Stimulated activated CD4-positive, alpha-beta T cell treated with anti-CD3 and anti-CD28 coated beads, Interleukin-12 subunit alpha, Interleukin-12 subunit beta, amount 100 ng/mL, for 48 hours (primary cell): ENCODE measurements at places on chromosomes 6 and 20.

GRCh38 chr6:12348530-12349511 lies 58.7 kb downstream of the EDN1 start:
- DNase-seq, result no peak

DNA sequence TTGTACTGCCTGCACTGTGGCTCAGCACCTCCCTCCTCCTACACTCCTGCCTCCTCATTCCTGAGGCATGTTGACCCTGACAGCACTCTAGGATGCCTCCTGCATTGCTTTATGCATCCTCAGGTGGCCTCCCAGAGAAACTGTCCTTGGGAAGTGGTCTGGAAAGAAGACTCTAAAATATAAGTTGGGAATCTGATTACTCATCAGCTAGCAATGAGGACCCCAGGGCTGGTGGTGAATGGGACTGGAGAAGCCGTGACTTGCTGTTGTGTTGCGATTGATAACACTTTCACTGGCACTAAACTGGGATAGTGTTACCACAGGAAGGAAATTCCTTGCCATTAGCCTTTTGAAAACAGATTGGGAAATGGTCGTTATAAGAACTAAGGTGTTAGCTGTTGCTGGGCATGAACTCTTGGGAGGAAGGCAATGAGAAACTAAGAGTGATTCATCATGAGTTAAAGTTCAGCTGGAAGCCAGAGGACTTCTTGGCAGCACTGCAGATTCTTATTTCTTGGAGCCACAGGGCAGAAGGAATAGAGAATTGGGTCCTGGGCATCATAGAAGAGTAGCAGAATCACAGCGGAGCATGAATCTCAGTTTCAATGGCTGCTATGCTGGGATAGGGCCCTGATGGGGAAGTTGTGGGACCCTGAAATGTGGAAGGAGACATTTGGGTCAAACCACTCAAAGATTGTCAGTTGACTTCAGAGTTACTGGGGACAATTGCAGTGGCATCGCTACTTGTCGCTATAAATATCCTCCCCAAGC lies 10.1 kb upstream of the SIRPD start:
- DNase-seq, result no peak

GRCh38 chr6:35451354-35452182 lies 570 bp upstream of the FANCE start:
- no peak for DNase-seq

- DNase-seq, result no peak
Observed at GRCh38 chr6:139361211-139361610, 13.2 kb downstream of the CITED2 start.

DNA sequence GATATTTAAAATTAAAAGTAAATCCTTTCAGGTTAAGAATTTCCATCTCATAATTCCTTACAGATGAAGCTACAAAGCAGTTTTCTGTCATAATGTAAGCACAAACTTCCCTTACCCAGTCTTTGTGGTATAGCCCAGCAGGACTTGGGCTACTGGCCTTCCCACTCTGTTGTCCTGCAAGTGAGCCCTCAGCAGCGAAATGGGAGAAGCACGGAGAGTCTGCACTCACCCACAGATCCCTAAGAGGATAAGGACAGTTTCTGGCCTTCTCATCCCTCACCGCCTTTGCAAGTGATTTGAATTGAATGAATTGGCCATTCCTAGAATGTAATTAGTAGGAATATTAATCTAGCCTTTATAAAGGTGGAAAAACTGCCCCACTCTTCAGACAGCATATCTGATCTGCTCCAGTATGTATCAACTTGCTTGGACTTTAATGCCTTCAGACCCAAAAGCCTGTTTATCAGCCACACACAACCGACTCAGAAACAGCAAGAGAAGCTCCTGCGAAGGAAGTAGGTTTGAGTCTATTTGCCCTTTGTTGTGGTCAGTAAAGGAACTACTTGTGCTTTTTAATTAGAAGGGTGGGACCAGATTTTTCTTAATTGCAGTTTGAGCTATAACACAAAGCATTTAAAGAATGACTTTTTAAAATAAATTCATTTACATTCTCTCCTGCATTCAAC lies 29.9 kb upstream of the PRDM1 start:
- DNase-seq, result no peak

DNA sequence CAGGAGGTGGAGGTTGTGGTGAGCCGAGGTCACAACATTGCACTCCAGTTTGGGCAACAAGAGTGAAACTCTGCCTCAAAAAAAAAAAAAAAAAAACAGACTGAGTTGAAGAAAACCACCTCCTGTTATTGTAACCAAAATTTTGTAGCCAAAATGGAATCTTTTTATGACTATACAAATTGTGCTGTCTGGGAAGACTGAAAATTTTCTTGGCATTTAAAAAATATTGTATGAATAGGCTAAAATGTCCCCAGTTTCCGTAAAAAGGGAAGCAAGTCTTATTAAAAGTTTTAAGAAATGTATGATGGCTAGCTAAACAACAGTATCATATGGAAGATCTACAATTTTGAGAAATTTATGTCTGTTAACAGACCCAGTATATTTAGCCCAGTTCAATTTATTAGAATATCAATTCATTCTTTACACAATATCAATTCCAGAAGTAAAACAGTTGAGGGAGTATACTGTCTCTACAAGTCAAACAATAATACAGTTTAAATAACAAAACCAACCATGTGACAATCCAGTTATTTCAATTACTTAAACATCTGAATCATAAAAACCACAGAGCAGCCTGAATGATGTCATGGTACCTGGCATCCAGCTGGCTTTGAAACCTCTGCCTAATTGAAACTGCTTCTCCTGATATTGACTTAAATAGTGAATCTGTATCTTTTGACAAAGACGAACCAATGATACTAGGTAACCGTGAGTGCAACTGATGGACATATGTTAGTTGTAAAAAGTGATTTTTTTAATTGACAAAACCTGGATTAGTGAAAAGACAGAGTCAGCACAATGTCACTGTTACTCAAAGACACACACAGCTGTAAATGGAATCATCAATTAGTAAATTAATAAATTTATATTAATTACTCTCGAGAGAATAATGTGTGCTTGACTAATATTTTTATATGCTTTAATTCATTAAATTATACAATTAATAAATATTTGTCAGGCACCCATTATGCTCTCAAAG lies 166.6 kb upstream of the MARCKS start:
- DNase-seq, result no peak

GRCh38 chr20:63536241-63536977 lies 767 bp downstream of the PTK6 start:
- DNase-seq, result no peak
